ENCODE measurements at places on chromosomes 11 and 22.
A peak's percentile ranks its signal among the peaks of the same experiment; 100 is the strongest.

DNA sequence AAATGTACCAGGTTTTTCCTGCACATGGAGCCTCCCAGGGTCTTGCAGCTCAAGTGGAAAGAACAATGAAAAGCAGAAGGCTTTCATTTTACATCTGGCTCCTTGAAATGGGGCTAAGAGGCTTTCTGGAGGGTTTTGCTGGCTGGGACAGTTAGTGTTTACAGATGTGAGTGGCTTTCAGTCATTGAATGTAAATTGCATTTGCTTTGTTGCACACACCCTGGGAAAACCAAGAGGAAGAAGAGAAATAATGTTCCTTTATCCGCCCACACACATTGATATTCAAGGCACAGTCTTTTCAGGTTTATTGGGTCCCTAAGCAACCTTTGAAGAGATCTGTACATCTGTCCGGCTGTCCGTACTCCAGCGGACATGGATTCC, 144.5 kb downstream of the SPON1 start:
- DNase-seq = no peak

GRCh38 chr22:27445881-27446280, 355.7 kb downstream of the MN1 start:
- no peak for DNase-seq

- DNase-seq = no peak
Observed at GRCh38 chr11:70567680-70568034, 169.3 kb downstream of the CTTN start.

DNA sequence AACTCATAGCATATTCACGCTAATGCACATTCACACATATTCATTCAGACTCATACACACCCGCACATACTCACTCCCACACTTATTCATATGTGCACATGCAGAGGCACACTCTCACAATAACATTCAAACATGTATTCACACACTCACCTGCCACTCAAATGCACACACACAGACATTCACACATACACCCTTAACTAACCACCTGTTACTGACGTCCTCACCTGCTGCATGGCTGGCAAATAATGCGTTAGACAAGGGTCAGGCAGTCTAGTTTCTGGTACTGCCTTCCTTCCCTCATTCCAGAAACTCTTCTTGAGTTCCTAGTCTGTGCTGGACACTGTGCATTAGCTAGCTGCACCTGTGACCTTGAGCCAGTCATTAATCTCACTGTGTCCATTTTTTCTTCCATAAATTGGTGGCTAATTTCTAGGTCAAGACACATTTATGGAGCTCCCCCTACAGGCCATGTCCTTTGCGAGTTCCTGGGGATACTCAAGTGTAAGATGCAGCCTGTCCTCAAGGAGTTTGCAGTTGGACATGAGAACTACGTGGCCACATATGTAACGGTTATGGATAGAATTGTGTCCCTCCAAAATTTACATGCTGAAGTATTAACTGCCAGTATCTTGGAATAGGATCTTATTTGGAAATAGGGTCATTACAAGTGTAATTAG, 34.5 kb upstream of the SEZ6L start:
- no peak for DNase-seq

DNA sequence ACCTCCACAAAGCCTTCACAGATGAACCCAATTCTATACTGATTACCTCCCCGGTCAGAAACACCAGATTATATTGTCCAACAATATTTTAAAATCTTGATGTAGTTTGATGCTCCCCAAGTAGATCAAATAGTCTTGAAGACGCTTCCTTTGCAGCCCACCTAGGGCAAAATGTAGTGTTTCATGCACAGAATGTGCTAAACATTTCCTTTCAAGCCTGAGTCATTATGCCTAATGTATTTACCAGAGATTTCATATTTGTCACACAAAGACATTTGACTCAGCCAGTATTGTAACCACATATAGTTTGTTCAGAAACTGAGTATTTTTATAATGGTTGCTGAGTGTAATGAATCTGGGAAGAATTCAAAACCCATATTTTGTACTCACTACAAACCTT, 1396.8 kb downstream of the LRRC4C start:
- no peak for DNase-seq

DNA sequence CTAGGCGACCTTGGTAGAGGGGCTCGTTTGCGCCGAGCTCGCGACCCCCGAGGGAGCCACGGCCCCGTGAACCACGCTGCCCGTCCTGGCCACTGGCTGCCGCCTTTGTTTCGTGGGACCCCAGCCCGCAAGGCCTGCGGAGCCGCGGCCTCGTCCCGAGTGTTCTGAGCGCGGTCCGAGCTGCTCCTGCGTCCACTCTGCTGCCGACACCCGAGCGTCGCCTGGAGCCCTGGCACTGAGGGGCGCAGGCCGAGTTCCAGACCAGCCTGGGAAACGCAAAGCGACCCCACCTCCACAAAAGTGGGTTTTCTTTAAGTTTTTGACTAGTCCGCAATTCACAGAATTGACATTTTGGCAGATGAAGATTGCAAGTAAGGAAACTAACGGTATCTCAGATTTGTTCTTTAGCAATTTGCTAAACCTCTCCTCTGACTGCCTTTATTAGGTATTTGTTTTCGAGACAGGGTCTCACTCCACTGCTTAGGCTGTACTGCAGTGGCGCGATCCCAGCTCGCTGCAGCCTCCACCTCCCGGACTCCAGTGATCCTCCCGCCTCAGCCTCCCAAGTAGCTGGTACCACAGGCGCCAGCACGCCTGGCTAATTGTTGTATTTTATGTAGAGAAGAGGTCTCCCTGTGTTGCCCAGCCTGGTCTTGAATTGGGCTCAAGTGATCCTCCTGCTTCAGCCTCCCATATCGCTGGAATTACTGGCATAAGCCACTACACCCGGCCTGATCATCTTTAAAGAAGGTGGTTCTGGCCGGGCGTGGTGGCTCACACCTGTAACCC, 879 bp upstream of the RNH1 start:
- no peak for DNase-seq

GRCh38 chr11:20126724-20127123, 33.6 kb downstream of the DBX1 start:
- DNase-seq = no peak

- no peak for DNase-seq
Observed at GRCh38 chr22:44398856-44399837, 86.4 kb upstream of the SHISAL1 start.

DNA sequence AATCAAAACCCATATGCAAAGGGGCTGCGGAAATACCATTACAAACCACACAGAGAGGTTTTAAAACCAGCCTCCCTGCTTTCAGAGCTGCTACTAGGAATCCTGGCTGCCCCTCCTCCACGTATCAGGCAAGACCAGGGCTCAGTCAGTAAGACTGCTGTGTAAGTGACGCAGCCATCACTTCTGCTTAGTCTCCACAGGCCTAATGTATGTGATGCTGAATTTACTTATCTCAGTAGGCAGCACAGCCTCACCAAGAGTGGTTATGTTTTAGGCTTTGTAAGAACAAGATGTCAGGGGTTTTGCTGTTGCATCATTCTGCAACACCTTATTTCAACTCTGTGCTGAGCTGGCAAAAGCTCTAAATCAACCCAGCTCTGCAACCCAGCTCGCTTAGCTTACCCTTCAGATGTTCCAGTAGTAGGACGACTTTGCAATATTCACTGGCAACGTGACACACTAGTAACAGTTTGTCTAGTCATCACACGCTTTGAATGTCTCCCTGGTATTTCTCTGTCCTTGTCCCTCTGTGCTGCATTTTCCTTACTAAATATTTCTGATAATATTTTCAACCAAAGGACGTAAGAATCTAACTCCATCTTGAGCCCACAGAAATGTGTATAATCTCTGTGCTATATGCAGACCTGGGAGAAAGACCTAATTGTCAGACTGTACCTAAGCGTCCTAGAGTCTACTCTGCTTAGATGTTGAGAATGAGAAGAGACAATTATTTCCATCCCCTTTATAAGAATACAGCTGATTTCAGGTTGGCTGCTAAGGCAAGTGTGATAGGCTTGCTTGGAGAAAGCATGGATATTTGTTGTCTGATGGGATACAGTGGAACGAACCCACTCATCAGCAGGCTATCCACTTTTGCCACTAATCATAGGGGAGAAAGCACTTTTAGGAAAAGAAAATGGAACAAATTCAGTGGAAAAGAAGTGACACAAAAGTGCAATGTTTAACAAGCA, 72.2 kb downstream of the LARGE2 start:
- DNase-seq = peak; percentile 49

DNA sequence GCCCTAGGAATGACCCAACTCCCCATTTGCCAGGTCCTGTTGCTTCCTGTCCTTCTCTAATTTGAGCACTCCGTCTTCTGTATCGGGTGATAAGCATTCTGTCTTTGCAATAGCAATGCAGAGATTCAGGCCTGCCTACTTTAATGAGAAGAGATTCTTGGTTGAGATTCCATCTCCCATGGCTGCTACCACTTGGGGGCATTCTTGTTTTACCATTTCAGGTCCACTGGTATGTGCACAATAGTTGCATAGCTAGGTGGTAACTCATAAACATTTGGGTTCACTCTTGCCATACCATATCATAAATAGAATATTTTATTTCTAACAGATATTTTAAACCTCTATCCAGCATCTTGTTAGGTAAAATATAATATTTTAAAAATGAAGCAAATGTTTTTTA, 34.4 kb upstream of the CALCB start:
- no peak for DNase-seq

DNA sequence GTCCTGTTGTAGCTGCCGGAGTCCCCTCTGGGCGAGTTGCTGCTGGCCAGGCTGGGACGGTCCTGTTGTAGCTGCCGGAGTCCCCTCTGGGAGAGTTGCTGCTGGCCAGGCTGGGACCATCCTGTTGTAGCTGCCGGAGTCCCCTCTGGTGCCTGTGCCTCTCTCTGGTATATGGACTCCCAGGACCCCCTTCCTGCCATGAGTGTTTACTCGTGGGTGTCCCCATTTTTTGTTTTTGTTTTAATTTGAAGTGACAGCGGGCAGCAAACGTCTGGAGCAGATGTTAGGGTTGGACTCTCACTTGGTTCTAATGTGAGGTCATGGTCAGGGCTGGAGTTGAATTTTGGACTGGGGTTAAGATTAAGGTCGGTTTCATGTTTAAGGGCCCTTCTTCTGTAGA, 14.2 kb downstream of the SHANK3 start:
- no peak for DNase-seq

All from fibroblast of the conjunctiva (primary cell).